Stimulated activated CD4-positive, alpha-beta T cell treated with anti-CD3 and anti-CD28 coated beads, Interleukin-1b, Interleukin-23, amount 100 ng/mL, for 24 hours (primary cell): ENCODE measurements at places on chromosomes 12 and 14.
A peak's percentile ranks its signal among the peaks of the same experiment; 100 is the strongest.

DNA sequence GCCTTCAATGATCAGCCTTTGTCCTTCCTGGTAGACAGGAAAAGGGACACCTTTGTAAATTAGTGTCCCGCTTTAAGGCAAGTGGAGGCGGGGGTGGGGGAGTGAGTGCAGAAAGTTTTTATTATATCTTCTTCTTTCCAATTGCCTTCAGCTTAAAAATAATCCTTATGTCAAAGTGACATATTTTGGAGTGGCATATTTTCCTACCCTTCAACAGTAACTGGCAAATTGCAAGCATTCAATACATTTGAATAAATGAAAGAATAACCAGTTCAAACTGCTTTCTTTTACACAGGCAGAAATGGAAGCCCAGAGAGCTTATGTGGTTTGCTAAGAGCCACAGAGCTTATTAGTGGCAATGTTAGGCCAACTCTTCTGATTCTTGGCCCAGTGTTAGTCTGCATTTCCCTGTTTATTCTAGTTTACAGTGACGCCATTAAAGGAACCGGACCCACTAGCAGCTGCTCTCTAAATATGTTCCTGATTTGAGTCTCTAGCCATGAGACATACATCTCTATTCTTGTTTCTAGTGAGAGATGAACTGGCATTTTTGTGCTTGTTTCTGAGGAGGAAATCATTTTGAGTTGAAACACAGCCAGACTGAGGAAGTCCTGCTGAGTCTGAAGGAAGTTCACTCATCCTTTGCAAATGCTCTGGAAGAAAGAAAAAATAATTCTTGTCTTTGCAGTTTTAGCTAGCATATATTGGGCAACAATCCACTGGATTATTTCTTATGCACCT, 468.7 kb downstream of the NOVA1 start:
- DNase-seq, result no peak

DNA sequence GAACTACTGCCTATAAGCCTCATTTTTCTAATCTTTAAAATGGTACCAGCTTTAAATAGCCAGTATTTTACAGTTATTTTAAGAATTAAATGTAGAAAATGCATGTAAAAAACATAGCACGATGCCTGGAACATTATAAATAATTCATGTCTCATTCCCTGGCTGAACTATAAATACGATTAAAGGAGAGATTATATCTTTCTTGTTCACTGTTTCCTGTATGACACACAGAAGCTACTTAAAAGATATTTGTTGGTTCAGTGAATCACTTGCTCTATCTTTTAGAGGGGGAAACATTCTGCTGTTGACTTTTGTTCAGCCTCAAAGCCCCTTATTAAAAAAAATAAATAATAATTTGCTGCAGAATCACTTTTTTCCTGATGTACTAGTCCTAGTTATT, 406.9 kb downstream of the LRFN5 start:
- no peak for DNase-seq

GRCh38 chr14:30290001-30290400, 269.0 kb upstream of the G2E3 start:
- no peak for DNase-seq

GRCh38 chr12:100265732-100266584, 921 bp downstream of the DEPDC4 start:
- no peak for DNase-seq

DNA sequence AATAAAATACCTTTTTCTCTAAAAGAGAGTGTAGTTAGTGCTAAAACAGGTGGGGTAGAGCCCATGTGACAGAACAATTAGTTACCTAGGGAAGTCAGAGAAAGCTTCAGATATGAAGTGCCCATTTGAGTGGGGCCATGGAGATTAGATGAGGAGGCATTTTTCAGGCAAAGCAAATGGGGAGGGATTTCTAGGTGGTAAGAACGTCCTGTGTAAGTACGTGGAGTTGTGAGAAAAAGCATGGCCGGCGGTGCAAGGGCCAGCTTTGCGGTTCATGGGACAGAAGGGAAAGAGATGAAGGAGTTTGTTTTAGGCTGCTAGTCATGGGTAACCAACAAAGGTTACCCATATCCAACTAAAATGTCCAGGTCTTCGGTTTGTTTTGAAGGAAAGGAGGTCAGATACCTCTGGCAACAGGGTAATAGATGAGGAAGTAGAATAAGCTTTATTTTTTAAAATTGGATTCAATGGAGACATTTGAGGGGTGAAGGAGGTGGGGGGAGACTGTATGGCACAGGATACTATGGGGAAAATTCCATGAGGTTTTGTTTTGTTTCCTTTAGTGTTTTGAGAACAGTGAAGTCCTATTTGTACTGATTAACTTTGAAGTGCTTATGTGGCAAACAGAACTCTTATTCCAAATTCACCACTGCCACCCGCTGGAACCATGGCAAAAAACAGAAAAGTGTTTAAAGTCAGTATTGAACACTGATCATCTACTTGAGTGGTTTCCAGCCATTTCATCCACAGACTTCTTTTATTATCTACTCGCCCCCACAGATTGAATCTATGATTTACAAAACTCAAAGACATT, 10.0 kb upstream of the SNRPF start:
- no peak for DNase-seq

DNA sequence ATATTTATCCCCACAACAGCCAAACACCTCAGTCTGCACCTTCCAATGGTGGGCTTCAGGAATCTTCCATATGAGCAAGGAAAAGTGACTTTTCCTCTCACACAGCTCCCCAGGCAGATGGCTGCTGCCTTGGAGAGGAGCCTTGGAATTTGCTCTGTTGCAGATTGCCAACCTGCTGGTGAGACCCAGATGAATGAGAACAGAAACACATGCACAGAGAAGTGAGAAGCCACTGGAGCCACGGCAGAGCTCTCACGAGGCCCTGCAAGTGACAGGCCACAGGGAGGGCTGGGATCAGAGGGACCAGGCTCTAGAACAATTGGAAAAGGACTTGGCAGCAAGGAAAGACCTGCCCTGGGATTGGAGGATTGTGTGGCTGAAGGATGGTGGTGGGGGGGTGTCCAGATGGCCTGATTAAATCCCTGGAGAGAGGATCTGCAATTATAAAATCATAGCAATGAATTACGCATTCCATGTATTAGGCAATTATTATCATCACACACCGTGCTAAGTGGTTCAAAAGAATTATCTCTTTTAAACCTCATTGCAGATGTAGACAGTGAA, 84.9 kb upstream of the PWP1 start:
- DNase-seq, result no peak

DNA sequence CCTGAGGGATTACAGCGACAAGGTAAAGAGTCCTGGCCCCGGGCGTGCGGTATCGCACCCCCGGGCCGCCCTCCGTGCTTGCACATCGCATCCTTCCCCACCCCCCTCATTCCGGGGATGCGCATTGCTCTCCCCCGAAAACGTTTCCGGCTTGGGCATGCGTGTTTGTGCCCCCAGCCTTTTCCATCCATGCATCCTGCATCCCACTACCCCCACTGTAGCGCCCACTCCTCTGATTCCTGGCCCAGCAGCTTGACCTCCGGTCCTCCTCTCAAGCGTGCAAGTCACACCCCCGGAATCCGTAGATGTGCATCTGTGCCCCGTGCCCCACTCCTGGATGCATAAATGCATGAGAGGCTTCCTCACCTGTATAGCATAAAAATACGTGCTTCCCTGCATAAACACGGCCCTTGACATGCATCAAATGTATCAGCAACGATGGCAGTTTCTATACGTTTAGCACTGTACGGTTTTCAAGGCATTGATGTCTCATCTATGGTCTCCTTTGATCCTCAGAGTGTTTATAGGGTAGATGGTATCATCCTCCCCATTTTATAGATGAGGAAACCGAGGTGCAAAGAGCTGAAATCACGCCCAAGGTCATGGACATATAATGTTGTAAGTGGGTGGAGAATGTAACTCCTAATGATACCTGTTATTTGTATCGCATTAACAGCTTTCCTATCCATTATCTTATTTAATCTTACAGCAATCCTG, 484 bp downstream of the RIC8B start:
- no peak for DNase-seq

GRCh38 chr12:53071591-53072551, 7.3 kb downstream of the SPRYD3 start:
- DNase-seq, result no peak

DNA sequence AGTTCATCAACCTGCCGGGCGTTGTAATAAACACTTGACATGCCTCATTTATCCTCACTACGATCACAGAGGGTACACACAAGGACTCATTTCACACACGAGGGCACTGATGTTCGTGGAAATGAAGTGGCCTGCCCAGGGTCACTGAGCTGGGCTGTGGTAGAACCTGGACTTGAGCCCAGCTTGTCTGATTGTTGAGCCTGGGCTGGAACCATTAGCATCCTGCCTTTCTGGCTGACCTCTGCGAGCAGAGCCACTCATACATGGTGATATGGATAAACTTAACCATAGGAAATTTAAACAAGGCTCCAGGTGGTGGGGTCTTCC, 16.6 kb upstream of the JDP2 start:
- DNase-seq, result no peak

DNA sequence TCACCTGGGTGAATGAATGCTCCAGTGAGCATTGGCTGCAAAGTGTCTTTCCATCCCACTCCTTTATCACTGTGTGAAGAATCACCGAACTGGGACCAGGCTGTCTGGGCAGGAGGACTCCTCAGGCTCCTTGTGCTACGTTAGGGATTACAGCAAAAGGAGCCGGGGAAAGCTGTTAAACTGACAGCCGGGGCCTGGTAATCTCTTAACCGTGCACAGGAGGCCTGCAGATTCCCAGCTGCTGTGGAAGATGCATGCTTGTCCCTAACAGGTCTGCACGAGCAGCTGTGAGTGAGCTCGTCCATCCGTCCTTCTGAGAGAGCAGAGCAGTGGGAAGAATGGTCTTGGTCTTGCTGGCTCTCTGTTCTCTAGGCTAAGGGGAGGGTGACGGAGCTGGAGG, 231.5 kb downstream of the AACS start:
- DNase-seq, result no peak

DNA sequence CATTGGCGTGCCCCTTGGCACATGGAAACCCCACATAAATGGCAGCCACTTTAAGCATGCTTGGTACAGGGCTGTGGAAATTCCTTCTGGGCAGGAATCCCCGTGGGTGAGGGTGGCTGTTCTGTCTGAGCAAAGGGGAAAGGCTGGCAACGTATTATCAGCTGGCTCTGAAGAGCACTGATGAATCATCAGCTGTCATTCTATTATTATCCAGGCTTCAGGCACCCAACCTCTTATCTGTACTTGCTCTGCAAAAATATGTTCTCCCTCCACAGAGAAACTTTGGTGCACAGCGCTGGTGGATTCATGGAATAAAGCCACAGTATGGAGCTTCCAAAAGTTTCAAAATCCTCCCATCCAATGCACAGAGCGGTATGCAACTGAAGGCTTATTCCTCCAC, 167.1 kb downstream of the TBX5 start:
- no peak for DNase-seq

GRCh38 chr14:53942970-53943750, 13.5 kb downstream of the BMP4 start:
- no peak for DNase-seq

- DNase-seq, result no peak
Measured at GRCh38 chr14:36975834-36976233, 196.6 kb downstream of the SLC25A21 start.

DNA sequence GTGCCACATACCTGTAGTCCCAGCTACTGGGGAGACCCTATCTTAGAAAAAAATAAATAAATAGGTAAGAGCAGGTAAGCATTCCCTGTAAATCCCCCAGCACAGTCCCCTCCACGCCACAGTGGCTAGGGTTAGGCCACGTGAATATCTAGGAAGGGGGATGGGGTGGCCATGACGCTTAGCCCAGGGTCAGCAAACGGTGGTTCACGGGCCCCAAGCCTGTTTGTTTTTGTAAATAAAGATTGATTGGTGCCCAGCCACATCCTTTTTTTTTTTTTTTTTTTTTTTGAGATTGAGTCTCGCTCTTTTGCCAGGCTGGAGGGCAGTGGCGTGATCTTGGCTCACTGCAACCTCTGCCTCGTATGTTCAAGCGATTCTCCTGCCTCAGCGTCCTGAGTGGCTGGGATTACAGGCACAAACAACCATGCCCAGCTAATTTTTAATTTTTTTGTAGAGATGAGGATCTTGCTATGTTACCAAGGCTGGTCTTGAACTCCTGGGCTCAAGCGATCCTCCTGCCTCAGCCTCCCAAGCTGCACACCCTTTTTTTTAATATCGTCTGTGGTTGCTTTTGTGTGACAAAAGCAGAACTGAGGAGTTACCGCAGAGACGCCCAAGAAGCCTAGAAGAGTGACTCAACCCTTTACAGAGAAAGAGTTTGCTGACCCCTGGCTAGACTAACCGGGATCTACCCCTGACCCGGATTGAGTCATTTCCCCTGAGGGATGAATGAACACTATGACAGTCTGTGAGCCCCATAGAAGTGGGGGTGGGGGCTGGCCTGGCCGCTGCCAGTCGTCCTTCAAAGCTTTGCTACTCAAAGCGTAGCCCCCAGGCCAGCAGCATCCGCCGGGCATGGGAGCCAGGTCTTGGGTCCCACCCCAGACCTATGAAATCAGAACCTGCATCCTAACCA, 113.7 kb upstream of the NCOR2 start:
- peak; percentile 6 for DNase-seq

GRCh38 chr14:72692696-72693095, 201.2 kb downstream of the DPF3 start:
- no peak for DNase-seq

GRCh38 chr12:64510667-64511066, 58.7 kb downstream of the TBK1 start:
- no peak for DNase-seq

GRCh38 chr14:89137526-89138163, 279.4 kb downstream of the FOXN3 start:
- DNase-seq, result no peak

- no peak for DNase-seq
Measured at GRCh38 chr14:56147986-56148901, 30.0 kb downstream of the PELI2 start.

DNA sequence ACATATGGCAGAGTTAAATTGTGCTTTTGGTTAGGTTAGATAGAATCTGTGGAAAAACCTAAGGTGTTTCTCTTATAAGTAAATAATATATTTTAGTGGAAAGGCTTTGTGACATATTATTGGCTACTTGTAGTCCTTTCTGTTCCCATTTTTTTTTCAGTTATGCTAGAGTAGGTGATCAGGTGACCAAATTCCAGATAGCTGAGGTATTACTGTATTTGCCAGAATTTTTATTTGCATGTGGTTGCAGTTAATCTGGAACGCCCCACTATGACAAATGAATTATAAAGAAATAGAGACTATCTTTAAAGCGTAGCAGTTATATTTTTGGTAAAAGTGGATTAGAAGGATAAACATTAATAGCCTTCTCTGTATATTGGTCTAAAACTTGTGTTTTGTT, 52.0 kb downstream of the ARHGAP5 start:
- DNase-seq, result no peak

DNA sequence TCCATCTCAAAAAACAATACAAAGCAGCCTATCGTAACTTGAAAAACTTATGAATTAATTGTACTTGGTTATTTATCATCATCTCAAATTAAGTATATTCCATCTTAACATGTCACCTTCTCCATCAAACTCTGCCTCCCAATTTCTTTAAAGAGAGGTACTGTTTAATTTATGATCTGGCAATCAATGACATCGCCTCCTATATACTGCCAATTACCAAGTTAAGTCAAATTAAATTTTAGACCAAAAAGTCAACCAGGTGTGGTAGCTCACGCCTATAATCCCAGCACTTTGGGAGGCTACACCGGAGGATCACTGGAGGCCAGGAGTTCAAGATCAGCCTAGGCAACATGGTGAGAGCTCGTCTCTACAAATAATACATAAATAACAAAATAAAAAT, 37.7 kb downstream of the HECTD1 start:
- DNase-seq, result no peak

- DNase-seq, result no peak
Measured at GRCh38 chr12:67911275-67911600, 78.0 kb upstream of the IFNG-AS1 start.

- DNase-seq, result no peak
Measured at GRCh38 chr14:58796242-58797009, 158.7 kb downstream of the DACT1 start.
